ENCODE measurements at places on chromosomes 4 and X. TPM values are rescaled to one million over a fixed set of nuclear protein-coding genes. Genes with fewer than 3 reads are reported as not detected.

SLC9B1 gene
- 1.5 TPM for total RNA-seq

ANTXR2 gene
- total RNA-seq = 54.4 TPM

DNA sequence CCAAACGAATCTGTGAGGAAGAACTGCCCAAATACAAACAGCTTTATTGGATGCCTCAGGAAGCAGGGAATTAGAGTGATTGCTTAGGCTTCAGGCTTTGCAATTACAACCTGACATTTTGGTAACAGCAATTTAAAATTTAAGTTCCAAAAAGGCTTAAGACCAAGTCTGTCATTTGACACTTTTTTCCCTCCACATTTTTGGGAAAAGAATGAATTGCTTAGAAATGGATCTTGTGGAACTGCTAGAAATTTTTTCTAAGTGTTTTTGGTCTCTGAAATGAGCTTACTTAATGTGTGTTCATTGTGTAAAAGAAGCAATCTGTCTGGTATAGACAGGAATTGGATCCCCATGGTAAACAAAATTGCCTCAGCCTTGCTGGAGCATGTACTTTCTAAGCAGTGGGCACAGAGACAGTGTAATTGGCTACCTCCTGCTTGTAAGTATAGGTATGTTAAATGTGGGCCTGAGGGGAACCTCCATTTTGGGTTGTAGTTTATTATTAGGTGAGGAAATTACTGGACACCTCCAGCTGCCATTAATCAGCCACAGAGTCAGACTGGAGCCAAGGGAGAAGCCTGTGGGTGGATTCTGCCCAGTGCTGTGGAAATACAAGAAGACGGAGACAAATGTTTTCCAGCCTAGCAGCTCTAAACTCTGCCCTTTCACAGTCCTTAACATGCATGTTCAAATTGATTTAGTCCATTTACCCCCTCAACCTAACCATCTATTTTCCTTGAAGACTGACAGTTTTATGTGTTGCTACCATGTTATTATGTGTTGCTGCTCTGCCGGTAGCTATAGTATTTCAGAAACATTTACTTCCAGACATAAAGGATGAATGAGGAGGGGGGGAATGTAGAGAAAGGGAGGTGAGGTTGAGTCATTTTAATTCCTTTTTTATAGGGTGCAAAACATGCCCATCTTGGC, 473.0 kb downstream of the SPRY1 start:
- H3K36me3 ChIP-seq = no peaks in the 10 kb centered on the region
- no peaks in the 10 kb centered on the region for H3K4me1 ChIP-seq
- no peaks in the 10 kb centered on the region for H3K27me3 ChIP-seq
- no peak overlapping the region for H3K4me3 ChIP-seq
- no peak for DNase-seq

GRCh38 chrX:149129767-149130166, 375.3 kb downstream of the IDS start:
- no peaks in the 10 kb centered on the region for H3K4me1 ChIP-seq
- no peak overlapping the region for H3K4me3 ChIP-seq
- H3K27me3 ChIP-seq = no peaks in the 10 kb centered on the region
- no peak for DNase-seq

DNA sequence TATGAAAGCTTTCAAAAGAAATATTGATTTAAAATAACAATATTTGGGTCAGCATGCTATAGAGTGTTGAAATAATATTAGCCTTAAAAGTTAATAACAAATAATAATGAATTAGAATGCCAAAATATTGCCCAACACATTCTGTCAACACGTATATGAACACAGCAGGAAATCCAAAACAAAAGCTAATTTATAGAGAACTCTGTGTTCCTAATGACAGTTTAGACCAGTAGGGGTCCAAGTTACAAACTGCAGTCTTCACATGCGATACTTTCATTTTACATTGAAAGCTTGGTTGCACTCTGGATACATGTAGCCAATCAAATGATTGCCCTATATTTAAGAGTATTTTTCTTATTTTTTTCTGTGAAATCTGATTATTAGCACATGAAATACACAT, 274.4 kb downstream of the DCTD start:
- DNase-seq = no peak
- H3K27me3 ChIP-seq = no peaks in the 10 kb centered on the region
- H3K4me3 ChIP-seq = no peak overlapping the region
- no peaks in the 10 kb centered on the region for H3K4me1 ChIP-seq
- H3K36me3 ChIP-seq = no peaks in the 10 kb centered on the region

- H3K4me3 ChIP-seq = no peak overlapping the region
- H3K27ac ChIP-seq = no peak overlapping the region
- no peak for DNase-seq
Observed at GRCh38 chrX:143304025-143304424, 213.2 kb downstream of the SPANXN3 start.

DNA sequence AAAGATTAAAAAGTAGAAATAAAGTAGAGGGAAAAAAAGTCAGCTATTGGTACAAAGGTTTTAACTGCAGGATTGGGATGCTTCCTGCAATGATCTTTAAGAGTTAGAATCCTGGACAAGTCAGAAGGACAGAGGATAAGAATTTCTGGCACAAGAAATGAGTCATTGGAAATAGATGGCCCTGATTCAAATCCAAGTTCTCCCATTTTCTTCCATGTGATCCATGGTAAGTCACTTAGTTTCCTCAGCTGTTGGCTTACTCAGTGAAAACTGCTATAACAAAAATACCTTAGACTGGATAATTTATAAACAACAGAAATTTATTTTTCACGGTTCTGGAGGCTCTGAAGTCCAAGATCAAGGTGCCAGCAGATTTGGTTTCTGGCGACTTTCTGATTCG, 13.3 kb upstream of the TBC1D19 start:
- no peak overlapping the region for H3K4me3 ChIP-seq
- H3K4me1 ChIP-seq = no peaks in the 10 kb centered on the region
- no peak overlapping the region for H3K27ac ChIP-seq
- DNase-seq = no peak
- H3K36me3 ChIP-seq = no peaks in the 10 kb centered on the region

- no peak overlapping the region for H3K4me3 ChIP-seq
- H3K36me3 ChIP-seq = no peaks in the 10 kb centered on the region
Observed at GRCh38 chr4:149266301-149266700, 549.3 kb downstream of the IQCM start.

Data from naive thymus-derived CD4-positive, alpha-beta T cell (primary cell).